GM12891 (cell line): ENCODE measurements at places on chromosomes 6 and 20.
A peak's percentile ranks its signal among the peaks of the same experiment; 100 is the strongest.

DNA sequence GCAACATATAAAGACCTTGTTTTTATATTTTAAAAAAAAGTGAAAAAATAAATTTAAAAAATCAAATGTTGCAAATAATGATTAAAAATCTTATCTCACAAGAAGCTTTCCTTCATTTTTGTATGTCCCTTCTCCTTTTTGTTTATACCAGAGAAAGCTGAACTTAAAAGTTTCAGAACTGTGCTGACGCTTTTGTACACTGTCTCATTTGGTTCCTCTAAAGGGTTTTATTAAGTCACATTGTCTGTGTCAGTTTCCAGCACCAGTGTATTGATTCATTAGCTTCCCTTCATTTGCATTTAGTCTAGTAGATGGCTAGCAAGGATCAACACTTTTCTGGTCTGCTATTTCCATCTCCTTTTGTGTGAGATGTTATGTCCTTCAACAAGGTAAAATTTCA, 6.7 kb downstream of the PCED1A start:
- DNase-seq: no peak

GRCh38 chr6:9481292-9482029, 933.4 kb downstream of the TFAP2A start:
- DNase-seq: no peak

GRCh38 chr6:38502423-38502822, 137.3 kb downstream of the BTBD9 start:
- no peak for DNase-seq

GRCh38 chr6:129029778-129030177, 146.8 kb downstream of the LAMA2 start:
- DNase-seq: no peak

DNA sequence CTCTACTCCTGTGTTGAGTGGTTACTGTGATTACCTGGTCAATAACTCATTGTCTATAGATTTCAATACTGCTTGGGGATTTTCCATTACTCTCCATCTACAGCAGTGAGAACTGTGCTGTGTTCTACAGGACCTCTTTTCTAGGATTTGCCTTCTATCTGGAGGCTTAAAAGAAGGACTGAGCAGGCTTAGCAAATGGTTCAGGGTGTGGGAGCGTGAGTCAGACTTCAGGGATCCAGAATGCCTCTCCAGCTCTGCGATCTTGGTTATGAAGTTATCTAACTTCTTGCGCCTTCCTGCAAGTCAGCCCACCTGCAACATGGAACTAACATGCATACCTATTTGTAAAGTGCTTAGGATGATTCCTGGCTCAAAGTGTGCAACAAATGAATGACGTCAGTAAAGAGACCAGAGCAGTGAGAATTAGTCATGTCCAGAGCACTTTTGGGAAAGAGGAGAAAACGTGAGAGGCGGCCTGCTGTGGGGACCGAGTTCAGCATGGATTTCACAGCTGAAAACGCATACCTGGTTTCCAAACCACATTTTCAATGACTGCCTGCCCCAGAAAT, 610.1 kb upstream of the CDH4 start:
- no peak for DNase-seq

DNA sequence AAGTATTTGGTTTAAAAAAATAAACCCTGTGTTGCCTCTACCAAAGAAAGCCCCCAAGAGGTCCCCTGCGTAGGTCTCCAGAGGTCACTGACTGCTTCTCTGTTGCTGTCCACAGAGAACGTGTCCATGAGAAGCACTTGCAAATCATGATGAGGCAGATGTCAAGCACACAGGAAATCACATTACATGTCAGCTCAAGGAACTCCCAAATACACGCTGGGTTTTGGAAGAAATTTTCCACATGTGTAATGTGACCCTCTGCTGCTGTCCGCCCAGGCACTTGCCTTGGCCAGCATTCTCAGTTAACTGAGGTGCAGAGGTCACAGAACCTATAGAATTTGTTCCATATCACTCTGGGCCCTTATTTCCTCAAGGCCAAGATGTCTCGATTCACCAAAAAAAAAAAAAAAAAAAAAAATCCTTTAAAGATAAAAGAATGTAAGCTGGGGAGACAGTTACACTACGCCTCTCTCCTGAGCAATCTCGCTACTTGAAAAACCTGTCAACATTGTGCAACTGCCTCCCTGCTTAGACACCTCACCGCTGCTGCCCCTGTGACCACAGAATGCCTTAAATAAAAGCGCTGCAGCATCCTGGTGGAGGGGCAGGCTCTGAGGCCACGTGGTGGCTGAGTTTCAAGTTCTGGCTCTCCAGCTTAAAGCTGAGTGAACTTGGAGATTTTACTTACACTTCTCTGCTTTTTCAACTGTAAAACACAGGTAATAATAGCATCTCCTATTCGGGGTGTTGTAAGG, 42.3 kb downstream of the SLC22A23 start:
- peak; percentile 21 for DNase-seq

DNA sequence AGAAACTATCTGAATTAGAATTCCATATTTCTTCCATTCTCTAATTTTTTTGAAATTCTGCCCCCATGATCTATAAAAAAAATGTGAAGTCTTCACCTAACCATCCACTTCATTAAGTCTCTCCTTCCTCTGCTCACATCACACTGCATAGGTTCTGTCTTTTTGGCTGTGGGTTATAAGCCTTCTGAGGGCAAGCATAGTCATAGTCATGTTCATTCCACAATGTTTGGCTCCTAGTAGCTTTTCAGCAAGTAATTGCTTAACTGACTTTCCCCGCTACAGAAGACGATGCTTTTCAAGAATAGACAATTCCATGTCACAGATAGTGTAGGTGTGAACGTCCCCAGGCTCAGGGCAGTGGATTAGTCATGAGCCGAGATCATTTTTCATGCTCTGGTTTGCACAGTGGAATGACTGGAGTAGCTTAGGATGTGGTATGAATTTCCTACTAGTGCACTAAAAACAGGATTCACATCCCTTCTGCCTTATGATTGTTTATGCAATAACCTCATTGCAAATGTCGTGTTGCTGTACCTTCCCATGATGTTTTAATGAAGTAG, 29.1 kb downstream of the WRNIP1 start:
- no peak for DNase-seq

DNA sequence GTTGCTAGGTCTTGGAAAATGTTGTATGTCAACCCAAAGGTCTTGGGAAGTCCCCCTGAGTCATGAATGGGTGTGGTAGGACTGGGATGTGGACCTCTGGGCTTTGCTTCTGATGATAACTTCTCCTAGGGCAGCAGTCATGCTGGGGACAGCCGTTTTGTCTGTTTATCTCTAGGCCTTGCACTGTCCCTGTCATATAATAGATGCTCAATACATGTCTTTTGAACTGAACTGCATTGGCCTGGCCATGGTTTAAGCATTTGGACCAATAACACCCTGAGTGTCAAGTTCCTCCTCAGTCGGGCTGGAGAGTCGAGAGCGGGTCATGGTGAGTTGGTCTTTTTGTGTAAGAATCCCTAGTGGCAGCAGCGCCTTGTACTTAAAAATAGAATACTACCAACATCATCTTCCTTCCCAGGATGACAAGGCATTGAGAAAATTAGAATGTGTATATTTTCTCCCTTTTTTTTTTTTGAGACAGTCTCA, 43.1 kb downstream of the E2F3 start:
- DNase-seq: no peak

DNA sequence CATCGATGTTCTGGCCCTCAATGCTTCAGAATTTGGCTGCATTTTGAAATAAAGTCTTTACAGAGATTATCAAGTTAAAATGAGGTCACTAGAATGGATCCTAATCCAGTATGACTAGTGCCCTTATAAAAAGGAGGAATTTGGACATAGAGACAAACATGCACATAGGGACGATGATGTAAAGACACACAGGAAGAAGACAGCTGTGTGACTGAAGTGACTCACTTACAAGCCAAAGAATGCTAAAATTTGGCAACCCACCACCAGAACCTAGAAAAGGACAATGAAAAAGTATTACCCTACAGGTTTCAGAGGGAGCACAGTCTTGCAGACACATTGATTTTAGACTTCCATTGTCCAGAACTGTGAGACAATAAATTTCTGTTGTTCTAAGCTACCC, 322.8 kb upstream of the GJE1 start:
- no peak for DNase-seq

- DNase-seq: no peak
Measured at GRCh38 chr20:35305682-35306556, 13.7 kb upstream of the FAM83C start.

DNA sequence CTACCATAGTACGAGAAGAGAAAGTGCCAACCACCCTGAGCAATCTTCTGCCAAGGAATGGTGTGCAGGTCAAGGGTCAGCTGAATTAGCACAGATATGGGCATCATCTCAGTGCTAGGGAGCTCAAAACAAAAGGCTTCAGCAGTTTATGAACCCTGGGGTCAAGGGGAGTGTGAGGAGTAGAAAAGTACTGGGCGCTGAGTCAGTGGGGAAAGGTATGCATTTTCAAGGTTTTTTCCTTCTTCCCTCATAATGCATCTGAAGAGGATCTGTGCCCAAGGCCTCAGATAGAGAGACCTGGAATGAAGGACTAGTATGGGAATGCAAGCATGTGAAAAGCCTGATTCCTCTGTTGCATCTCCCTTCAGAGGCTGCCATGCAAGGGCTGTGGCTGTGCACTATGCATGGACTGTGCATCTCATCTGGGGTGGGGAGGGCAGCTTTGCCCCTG, 81.7 kb downstream of the PERP start:
- DNase-seq: no peak

- no peak for DNase-seq
Measured at GRCh38 chr6:20354366-20354765, 47.3 kb upstream of the E2F3 start.

- no peak for DNase-seq
Measured at GRCh38 chr6:56033401-56033800, 158.0 kb upstream of the BMP5 start.
